IMR-90 (cell line): ENCODE measurements at places on chromosomes 1 and 21. TPM values are rescaled to one million over a fixed set of nuclear protein-coding genes. Genes with fewer than 3 reads are reported as not detected.

Gene TRMT1L
- 21.9 and 25.3 TPM in 2 replicates for total RNA-seq

Gene GNAT2
- 0.28 and 0.36 TPM in 2 replicates for total RNA-seq

Gene GJC2
- total RNA-seq: 1.1 and 1.4 TPM in 2 replicates

Gene TFF1
- not detected in 2 replicates for total RNA-seq

Gene PLPPR4
- 6.4 and 7.0 TPM in 2 replicates for total RNA-seq

DNA sequence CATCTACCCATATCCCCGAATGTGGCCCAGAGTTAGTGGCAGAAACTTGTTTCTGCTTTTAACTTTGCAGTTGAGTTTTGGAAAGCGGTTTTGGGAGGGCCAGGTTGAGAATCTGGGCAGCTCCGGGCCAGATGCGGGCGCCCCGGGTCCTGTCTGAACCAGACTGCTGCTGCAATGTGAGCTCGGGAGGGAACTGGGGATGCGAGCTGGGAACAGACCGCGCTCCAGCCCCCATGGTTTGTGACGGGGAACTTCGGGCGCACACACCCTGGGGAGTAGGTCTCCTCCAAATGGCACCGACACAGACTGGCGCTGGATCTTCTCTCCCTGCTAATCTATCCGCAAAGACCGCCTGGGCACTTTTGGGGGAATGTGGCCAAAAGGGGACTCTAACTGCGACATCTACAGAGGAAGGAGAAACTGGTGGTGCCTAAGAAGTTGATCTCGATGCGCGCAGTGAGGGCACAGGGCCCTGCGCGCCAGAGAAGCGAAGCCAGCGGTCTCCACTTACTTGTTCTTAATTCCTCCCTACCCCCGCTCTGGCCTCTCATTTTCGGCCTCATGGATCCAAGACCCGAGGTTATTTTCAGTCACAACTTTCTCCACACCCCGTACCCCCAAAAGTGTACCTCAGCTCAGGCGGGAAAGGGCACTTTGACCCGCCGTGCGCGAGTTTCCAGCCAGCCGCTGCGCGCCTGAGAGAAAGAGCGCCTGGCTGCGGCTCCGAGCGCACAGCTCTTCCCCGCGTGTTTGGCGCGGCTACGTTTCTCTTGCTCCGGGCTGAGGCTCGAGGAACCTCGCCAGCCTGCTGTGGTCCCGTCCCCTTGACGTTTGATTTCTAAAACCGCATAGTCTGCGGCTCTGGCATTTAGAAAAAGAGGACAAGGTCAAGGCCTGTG is 411.0 kb upstream of the ESRRG start:
- H3K36me3 ChIP-seq: no peaks in the 10 kb centered on the region
- H3K27ac ChIP-seq: no peak overlapping the region
- DNase-seq: peak; percentile 21
- peak overlapping the region; percentile 75; the same call in 1 of the 2 replicates for H3K4me3 ChIP-seq
- no peaks in the 10 kb centered on the region; the same call in 1 of the 2 replicates for H3K4me1 ChIP-seq

GRCh38 chr1:25531082-25531461 is 12.3 kb upstream of the LDLRAP1 start:
- no peaks in the 10 kb centered on the region for H3K4me1 ChIP-seq
- H3K4me3 ChIP-seq: no peak overlapping the region
- no peaks in the 10 kb centered on the region for H3K36me3 ChIP-seq
- DNase-seq: no peak
- no peak overlapping the region for H3K27ac ChIP-seq

- H3K27ac ChIP-seq: no peak overlapping the region
- peaks cover 5% of the 10 kb centered on the region for H3K4me1 ChIP-seq
- no peak overlapping the region for H3K4me3 ChIP-seq
- peak; percentile 62 for DNase-seq
- H3K36me3 ChIP-seq: peaks cover 24% of the 10 kb centered on the region
These were observed 62.6 kb downstream of the VPS26C start for GRCh38 chr21:37204580-37204979.

GRCh38 chr1:181038399-181038873 is 4.7 kb downstream of the MR1 start:
- DNase-seq: peak; percentile 68
- 0 out of 2 replicates have a peak, but pooled peaks cover 1% of the 10 kb centered on the region for H3K36me3 ChIP-seq
- no peak overlapping the region for H3K4me3 ChIP-seq
- H3K27me3 ChIP-seq: no peaks in the 10 kb centered on the region

DNA sequence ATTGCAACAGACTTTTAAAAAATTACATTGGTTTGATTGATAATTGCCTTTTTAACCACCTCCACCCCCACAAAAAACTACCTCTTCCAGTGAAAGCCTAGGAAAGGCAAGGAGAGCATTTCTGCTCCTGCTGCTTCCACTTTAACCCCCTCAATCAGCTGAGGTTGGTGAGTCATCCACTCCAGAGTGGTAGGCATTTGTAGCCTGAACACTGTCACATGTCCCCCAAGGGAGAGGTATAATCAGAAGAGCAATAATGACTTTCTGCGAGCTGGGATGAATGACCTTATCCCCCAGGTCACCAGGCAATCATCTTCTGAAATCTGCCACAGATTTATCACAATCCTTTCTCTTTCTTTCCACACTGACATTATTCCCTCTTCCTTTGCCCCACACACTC is 126.6 kb upstream of the CAMK1G start:
- H3K4me3 ChIP-seq: no peak overlapping the region
- no peak overlapping the region for H3K27ac ChIP-seq
- H3K4me1 ChIP-seq: no peaks in the 10 kb centered on the region
- H3K36me3 ChIP-seq: no peaks in the 10 kb centered on the region
- H3K27me3 ChIP-seq: no peaks in the 10 kb centered on the region

DNA sequence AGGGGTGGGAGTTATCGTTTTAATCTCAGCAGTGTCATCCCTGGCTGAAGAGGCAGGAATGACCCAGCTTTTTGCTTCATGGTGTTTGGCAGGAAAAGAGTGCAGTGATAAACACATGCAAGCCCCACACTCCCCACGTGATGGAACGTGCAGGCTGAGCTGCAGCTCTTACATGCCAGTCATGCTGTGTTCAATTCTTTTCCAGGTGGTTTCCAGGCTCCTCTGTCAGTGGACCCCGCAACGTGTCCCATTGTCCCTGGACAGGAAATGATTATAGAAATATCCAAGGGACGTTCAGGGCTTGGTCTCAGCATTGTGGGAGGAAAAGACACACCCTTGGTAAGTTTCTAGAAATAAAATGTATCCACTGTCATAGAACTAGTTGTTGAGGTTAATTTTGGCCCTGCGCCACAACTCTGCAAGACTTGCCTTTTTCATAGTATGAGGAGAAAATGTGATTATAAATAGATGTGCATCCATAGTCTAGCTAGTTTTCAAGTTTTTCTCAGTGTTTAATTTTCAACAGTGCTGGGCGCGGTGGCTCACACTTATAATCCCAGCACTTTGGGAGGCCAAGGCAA is 110.2 kb upstream of the L1TD1 start:
- H3K27ac ChIP-seq: no peak overlapping the region
- H3K4me3 ChIP-seq: no peak overlapping the region
- H3K27me3 ChIP-seq: no peaks in the 10 kb centered on the region
- DNase-seq: no peak
- no peaks in the 10 kb centered on the region for H3K4me1 ChIP-seq

GRCh38 chr1:176896216-176896615 is 268.3 kb downstream of the ASTN1 start:
- H3K4me3 ChIP-seq: no peak overlapping the region
- H3K27me3 ChIP-seq: no peaks in the 10 kb centered on the region
- H3K27ac ChIP-seq: no peak overlapping the region
- no peaks in the 10 kb centered on the region for H3K36me3 ChIP-seq

GRCh38 chr1:59359325-59359724 is 62.4 kb downstream of the FGGY start:
- H3K36me3 ChIP-seq: 0 out of 2 replicates have a peak, but pooled peaks cover 1% of the 10 kb centered on the region
- no peaks in the 10 kb centered on the region for H3K27me3 ChIP-seq
- H3K27ac ChIP-seq: no peak overlapping the region
- H3K4me3 ChIP-seq: no peak overlapping the region

DNA sequence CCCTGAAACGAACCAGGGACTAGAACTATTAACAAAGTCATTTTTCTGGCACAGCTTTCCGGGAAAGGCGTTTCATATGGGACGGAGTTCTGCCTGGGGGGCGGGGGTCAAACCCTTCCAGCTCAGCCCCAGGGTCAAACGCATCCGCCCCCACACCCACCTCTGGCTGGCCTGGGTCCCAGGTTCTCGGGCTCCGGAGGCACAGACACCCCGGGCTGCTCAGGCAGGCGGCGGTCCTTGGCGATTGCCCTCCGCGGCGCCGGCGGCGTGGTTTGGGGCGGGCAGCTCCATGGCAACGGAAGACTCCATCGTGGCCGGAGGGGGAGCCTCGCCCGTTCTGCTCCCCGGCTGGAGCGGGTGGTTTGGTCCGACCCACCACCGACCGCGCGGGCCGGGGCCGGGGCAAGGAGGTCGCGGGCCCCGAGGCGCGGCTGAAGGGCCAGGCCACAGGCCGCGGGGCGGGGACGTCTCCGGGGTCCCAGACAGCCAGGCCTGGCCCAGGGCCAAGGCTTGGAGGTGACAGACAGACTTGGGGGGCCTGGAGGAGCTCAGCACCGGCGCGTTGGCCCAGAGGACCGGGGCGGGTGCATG is at the start of gene CFAP74:
Gene CFAP74, minus strand, starts transcription at position 246 of the 591 bp plus-strand sequence. CDS start 12,830 bp downstream, outside the sequence.
- DNase-seq: peak; percentile 18
- no peak within 1 kb of the TSS for H3K4me3 ChIP-seq
- H3K27me3 ChIP-seq: peaks cover 52% of the 10 kb centered on the region
- H3K4me1 ChIP-seq: no peaks in the 10 kb centered on the region
- no peak within 1 kb of the TSS for H3K27ac ChIP-seq
- H3K36me3 ChIP-seq: no peaks in the 10 kb centered on the region

- no peak for DNase-seq
- H3K27me3 ChIP-seq: no peaks in the 10 kb centered on the region
- no peaks in the 10 kb centered on the region for H3K4me1 ChIP-seq
These were observed 84.2 kb downstream of the PTGER3 start for GRCh38 chr1:70963374-70963773.

DNA sequence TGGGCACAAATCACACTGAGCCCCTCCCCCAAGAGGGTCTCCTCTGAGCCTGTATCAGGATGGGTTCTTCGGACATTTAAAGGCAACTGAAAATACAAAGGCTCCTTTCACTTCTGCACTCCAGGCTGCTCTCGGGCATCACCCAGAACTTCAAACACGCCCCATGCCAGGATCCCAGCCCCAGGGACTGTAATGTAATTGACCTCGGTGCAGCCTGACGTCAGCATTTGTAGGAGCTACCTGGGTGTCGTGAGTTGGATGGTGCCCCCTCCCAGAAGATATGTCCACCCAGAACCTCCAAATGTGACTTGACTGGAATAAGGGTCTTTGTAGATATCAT is 95.2 kb downstream of the PSMG1 start:
- H3K36me3 ChIP-seq: no peaks in the 10 kb centered on the region
- no peak for DNase-seq
- no peak overlapping the region for H3K27ac ChIP-seq

DNA sequence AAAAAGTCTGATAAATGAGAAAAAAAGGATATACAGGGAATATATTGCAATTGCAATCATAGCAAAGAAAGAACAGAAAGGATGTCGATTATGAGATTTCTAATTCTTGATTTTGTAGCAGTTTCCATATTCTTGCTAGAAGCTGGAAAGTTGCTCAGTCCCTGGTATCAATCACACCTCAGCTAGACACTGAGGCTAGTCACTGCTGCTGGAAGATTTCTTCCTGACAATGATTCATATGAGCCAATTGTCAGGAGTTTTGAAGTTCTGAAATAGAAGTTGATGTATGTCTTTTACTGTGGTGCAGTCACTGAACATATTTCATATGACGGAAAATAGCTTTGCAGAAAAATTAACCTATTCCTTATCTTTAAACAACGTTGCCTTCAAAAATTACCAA is 208.4 kb upstream of the C1orf105 start:
- H3K27ac ChIP-seq: no peak overlapping the region
- H3K4me1 ChIP-seq: no peaks in the 10 kb centered on the region
- no peaks in the 10 kb centered on the region for H3K36me3 ChIP-seq
- H3K27me3 ChIP-seq: no peaks in the 10 kb centered on the region
- no peak overlapping the region for H3K4me3 ChIP-seq

GRCh38 chr1:219294251-219294650 is 120.6 kb downstream of the LYPLAL1 start:
- no peak overlapping the region for H3K4me3 ChIP-seq
- DNase-seq: no peak
- H3K27ac ChIP-seq: no peak overlapping the region
- no peaks in the 10 kb centered on the region for H3K27me3 ChIP-seq
- no peaks in the 10 kb centered on the region for H3K36me3 ChIP-seq

- DNase-seq: no peak
- H3K4me3 ChIP-seq: no peak overlapping the region
- H3K4me1 ChIP-seq: no peaks in the 10 kb centered on the region
- no peaks in the 10 kb centered on the region for H3K36me3 ChIP-seq
- H3K27ac ChIP-seq: no peak overlapping the region
These were observed 86.9 kb upstream of the KCNE2 start for GRCh38 chr21:34276711-34277425.

DNA sequence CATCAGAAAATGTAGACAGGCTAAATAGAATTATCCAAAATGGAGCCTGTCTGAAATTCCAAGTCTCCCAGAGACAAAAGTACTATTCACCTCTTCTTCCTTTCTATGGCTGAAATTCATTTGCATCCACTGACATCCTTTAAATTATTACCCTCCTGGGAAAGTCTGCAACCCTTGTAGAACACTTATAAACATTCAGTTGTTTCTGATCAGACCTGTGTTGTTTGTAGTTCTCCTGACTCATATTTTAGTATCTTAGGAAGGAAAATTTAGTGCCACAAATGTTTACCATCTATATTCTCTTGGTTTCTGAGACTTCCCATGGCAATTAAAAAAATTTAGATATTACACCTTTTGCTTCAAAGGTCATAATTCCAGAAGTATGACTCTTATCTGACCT is 69.6 kb upstream of the C1orf105 start:
- no peak overlapping the region for H3K27ac ChIP-seq
- no peak overlapping the region for H3K4me3 ChIP-seq
- no peaks in the 10 kb centered on the region for H3K27me3 ChIP-seq
- no peak for DNase-seq
- H3K36me3 ChIP-seq: no peaks in the 10 kb centered on the region

DNA sequence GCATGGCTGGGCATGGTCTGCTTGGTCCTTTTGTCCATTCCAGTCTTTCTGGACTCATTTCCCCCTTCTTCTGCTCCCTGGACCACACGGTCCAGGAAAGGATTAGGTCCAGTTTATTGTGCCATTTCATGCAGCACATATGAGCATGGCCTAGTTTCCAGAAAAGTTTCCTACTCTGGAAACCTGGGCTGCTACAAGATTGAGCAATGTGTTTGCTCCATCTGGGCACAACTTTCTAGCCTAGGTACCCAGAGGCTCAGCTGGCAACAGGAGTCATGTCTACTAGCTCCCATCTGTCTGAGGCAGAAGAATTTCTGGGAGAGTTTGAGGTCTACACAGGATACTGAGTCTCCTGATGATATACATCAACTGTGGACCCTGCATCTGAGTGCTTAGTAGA is 14.8 kb downstream of the FMOD start:
- no peak overlapping the region for H3K4me3 ChIP-seq
- no peak overlapping the region for H3K27ac ChIP-seq
- peaks cover 42% of the 10 kb centered on the region for H3K27me3 ChIP-seq
- H3K36me3 ChIP-seq: no peaks in the 10 kb centered on the region

GRCh38 chr1:16625497-16626408 is 12.4 kb upstream of the NBPF1 start:
- peaks cover 36% of the 10 kb centered on the region for H3K36me3 ChIP-seq
- H3K4me3 ChIP-seq: no peak overlapping the region
- DNase-seq: no peak
- H3K4me1 ChIP-seq: no peaks in the 10 kb centered on the region
- no peak overlapping the region for H3K27ac ChIP-seq
